ENCODE measurements at places on chromosomes 12 and 14.
A peak's percentile ranks its signal among the peaks of the same experiment; 100 is the strongest.

GRCh38 chr14:87805315-87805723 lies 187.7 kb downstream of the GALC start:
- DNase-seq, result peak; percentile 23

GRCh38 chr12:102959391-102959790 lies 1.9 kb downstream of the ASCL1 start:
- peak; percentile 60 for DNase-seq

DNA sequence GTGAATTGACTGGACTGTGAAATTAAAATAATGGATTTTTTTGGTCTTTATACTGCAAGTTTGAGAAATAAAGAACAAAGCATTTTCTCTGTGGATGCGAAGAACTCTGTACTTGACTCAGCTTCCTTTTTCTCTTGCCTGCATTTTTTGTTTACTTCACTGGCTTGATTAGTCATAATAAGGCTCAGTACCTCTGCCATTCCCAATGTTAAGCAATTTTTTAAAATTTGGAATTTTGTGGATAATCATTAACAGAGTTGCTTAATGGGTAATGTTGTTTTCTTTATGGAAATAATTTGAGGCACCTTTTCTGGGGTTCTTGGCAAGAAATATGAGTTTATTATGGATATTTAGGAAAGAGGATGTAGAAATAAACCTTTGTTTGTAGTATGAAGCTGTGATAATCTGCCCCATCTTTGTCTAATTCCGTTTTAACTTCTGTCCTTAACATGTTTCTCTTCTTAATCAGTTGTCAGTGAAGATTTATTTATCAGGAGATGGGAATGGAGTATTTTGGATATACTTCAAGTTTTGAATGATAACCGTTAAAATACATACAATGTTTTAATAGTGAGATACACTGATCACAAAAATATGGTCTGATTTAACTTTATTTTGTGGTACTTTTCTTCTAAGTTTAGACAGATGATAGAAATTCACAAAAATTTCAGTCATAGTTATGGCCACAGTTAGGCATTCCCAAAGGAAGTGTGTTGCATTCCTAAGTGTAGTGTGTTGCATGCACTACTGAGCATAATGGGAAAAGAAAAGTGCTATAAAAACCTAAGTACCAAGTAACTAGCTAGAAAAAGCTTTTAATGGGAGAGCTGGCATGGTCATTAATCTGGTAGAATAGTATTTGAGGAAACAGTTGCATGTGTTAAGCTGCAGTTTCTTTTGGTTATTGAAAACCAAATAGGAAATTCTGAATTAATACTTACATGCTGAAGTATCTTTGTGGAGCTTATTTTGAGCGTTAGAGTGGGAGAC lies 27.7 kb downstream of the WNK1 start:
- DNase-seq, result no peak

DNA sequence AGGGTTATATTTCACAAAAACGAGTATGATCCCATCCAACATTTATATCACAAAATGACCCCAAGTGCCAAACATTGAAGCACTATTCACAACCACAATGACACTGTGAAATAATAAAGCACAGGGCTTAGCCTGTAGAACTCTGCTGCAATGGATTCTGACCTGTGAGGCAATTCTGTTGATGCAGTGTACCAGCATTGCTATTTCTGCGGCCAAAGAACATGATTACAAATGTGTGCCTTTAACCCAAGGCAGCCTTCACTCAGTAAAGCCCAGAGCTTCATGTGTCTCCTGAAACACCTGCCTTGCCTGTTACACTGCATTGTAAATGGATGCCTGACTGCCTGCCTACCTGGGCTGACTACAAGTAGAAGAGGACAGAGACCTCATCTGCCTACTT lies 158.0 kb downstream of the PPM1H start:
- DNase-seq, result no peak

DNA sequence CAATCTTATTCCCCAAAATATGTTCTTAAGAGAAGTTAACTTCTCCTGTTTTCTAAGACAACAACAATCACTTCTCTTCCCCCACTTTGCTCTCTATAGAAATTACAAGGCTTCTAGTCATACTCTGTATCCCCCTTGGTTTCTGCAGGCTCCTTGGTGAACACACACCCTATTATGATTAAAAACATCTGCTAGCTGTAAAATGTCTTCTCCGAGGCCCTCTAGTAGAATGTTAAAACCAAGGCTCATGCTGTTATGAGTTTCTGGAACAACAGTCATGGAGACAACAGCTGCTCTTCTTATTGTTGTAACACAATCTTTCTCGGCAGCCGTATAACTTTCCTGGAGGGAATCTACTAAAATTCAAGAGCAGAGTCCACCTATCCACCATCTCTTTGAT lies 397.5 kb upstream of the CCDC196 start:
- no peak for DNase-seq

- no peak for DNase-seq
Observed at GRCh38 chr14:24110060-24110459, 4.5 kb upstream of the DCAF11 start.

DNA sequence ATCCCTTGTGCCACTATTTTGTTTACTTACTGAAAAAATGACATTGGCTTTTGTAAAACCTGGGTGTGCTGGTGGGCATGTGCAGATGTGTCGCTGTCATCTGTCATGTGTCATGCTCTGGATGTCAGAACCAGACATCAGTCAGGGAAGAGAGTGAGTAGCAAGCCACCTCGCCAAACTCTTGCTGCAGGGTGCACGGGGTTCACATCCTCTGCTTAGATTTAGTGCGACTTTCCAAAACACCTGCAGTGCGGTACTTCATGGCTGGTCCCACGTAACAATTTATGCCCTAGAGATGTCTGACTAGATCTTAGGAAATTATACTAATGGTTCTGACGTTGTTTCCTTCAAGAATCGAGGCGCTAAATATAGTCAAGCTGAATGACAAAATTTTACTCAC lies 106.7 kb downstream of the CRADD start:
- no peak for DNase-seq

DNA sequence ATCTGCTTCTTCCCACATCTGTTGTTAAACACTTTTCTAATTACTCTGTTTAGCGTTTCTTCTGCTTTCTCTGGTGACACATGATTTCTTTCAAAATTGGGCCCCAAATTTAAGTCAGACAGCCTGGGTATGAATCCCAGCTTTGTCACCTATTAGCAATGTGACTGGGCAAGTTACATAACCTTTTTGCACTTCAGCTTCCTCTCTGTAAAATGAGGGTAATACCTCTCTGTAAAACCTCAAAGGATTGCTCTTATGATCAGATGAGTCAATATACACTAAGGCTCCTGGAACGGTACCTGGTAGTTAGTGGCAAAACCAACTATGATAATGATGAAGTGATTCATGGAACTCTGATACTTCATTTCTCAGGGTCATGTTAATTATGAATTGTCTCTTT lies 33.0 kb downstream of the E2F7 start:
- DNase-seq, result no peak

DNA sequence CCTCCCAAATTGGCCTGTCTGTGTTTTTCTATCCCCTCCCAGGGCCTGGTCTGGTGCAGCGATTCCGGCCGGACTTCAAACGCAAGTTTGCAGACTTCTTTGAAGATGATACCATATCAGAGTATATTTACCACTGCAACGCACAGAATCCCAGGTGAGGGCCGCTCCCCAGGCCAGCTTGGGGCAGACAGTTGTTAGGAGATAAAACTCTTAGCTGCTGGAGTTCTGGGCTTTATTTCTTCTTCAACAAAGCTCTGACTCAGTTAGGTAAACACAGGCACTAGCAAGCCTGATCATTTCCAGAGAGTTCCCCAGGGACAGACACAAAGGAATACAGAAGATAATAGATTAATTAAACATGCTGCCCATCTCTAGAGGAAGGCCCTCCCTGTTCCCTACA lies 8.3 kb downstream of the ABHD4 start:
- DNase-seq, result no peak

GRCh38 chr12:73421832-73422231 lies 1115.8 kb upstream of the ATXN7L3B start:
- no peak for DNase-seq

- no peak for DNase-seq
Observed at GRCh38 chr14:83744891-83745290, 1785.1 kb upstream of the FLRT2 start.

- no peak for DNase-seq
Observed at GRCh38 chr12:105167346-105167745, 59.8 kb downstream of the WASHC4 start.

GRCh38 chr14:25150934-25151790 lies 101.2 kb upstream of the STXBP6 start:
- DNase-seq, result peak; percentile 65

GRCh38 chr14:97866195-97866594 lies 1069.0 kb downstream of the VRK1 start:
- DNase-seq, result no peak

DNA sequence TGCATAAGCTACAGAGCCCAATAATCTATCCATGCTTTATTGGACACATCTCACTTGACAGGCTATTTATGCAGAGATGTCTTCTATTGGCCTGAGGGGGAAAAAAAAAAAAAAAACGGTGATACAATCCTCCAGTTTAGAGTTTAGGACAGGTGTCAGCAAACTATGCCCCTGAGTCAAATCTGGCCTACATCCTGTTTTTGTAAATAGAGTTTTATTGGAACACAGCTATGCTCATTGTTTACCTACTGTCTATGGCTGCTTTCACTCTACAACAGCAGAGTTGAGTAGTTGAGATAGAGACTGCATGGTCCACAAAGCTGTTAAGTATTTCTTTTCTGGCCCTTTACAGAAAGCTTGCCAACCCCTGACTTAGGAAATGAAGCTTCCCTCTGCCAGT lies 403.1 kb downstream of the C12orf75 start:
- no peak for DNase-seq

DNA sequence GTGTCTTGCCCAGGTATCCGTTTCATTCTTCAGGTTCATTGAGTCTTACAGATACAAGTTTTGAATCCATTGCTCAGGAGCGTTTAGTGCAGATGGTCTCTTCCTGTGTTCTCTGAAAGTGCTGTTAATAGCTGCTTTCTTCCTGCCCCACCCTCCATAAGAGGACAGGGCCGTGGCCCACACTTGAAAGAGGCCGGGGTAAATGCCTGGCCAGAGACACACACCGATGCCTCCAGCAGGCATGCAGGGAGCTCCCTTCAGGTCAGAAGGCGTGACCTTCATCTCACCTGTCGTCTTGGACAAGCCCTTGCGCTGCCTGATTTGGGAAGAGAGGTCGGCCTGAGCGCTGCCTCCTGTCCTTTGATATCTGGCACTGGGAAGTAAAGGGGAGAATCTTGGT lies 11.6 kb downstream of the PRKAB1 start:
- DNase-seq, result peak; percentile 58

GRCh38 chr12:28941248-28941647 lies 207.8 kb upstream of the FAR2 start:
- no peak for DNase-seq

- peak; percentile 44 for DNase-seq
Observed at GRCh38 chr12:118190266-118190665, 54.3 kb downstream of the PEBP1 start.

DNA sequence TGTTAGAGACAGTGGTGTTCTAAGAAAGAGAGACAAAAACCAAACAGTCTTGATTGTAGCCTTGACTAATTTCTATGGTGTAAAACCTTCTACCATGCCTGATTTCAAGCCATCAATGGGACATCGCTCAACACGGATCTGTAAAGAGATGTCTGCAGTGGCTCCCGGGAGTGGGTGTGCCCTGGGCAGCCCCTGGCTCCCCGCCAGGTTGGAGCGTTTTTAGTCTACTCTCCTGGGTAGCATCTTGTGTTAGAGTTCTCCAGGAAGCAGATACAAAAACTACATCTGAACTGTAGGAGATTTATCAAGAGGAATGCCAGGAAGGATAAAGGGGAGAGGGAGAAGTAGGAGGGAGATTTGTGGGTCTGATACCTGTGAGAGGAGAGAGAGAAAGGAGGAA lies 1212.9 kb downstream of the BCL11B start:
- DNase-seq, result no peak

DNA sequence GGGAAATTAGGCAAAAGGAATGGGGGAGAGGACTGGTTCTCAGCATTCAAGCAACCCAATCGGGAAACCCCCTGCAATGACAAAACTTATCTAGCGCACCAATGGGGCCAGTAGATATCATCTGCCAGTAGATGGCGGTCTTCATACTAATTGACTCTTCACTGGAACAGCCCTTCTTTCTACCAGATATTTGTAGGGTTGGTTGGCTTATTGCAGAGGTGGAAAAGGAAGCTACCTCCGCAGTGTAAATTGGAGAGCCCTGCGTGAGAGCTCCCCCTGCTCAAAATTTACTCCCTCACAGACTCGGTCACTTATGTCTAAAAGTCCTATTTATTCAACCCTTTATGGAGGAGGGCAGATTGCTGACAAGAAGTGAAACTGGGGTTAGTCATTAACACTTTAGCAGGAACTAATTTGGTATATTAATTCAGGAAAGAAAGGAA lies 166.1 kb upstream of the CCND2 start:
- no peak for DNase-seq

DNA sequence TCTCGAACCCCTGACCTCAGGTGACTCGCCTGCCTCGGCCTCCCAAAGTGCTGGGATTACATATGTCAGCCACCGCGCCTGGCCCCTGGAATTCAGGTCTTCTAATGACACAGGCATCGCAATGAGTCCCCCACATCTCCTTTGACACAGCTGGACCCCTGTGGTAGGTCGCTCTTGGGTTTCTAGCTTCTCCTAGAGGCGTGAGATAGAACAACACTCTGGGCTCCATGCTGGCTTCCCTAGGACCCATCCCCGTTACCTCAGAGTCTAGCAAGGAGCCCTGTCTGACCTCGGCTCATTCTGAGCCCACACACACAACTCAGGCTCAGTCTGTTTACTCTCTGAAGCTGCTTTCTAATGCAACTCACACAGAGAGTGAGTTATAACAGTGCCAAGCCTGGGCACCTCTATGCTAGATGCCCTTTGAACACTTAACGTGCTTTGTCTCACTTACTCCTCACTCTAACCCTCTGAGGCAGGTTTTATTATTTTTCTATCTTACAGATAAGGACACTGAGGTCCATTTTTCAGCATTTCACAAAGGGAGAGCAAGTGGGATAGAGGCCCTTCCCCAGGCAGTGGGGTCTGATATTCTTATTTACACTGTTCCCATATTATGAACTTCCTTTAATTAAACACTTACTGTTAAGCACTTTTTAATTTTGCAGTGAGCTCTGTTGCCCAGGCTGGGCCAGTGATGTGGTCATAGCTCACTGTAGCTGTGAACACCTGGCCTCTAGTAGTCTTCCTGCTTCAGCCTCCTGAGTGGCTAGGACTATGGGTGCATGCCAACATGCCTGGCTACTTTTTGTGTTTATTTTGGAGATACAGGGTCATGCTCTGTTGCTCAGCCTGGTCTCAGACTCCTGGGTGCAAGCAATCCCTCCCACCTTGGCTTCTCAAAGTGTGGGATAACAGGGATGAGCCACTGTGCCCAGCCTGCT lies 40.6 kb upstream of the RBM19 start:
- DNase-seq, result peak; percentile 20

GRCh38 chr14:63633801-63634200 lies 7.9 kb downstream of the WDR89 start:
- no peak for DNase-seq

DNA sequence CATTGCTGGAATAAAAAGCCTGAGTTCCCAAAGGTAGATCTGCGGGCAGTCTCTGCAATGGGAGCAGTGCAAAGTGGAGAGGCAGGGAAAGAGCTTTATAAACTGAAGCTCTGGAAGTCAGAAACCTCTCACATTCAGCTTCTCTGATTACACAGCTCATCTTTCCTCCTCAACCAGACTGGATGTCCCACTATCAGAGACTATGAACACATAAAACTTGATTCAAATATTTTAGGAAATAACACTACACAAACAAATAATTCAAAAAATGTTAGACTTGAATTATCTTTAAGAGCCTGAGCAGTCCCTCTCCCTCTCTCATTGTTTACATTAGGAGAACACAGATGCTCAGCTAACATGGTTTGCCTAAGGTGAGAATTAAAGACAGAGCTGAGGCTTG lies 72.9 kb downstream of the DENND5B start:
- peak; percentile 84 for DNase-seq

GRCh38 chr12:94458877-94459727 lies 565 bp downstream of the CEP83 start:
- peak; percentile 76 for DNase-seq
